ENCODE measurements at places on chromosomes 7 and 10.

DNA sequence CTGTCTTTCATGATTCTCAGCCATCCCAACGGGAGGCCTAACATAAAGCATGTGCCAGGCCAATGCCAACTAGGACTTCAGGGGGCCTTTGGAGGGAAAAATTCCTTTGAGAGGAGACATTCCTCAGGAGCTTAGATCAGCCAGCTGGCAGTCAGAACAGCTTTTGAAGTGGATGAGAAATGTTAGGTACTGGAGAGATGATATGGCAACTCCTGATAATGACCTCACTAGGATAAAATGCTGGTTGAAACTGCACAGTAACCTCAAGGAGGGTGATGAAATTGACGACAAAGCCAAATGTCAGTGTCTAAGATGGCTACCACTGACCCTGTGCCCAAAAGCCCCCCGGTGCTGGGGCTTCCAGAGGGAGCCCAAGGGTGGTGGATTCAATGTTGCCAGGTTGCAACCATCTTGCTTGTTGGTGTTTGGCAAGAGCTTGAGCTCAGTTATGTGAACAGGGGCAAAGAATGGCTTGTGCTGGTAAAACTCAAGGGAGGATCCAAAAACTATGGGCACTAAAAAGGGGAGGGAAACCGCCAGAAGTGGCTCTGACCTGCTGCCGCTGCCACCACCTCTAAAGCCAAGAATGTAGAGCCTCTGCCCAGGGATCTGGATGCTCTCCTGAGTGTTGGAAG, 121.2 kb downstream of the UBE2H start:
- no peak for DNase-seq

GRCh38 chr10:108808228-108808627, 1115.1 kb downstream of the XPNPEP1 start:
- DNase-seq: no peak

GRCh38 chr7:114930829-114931655, 9.1 kb downstream of the MDFIC start:
- no peak for DNase-seq

DNA sequence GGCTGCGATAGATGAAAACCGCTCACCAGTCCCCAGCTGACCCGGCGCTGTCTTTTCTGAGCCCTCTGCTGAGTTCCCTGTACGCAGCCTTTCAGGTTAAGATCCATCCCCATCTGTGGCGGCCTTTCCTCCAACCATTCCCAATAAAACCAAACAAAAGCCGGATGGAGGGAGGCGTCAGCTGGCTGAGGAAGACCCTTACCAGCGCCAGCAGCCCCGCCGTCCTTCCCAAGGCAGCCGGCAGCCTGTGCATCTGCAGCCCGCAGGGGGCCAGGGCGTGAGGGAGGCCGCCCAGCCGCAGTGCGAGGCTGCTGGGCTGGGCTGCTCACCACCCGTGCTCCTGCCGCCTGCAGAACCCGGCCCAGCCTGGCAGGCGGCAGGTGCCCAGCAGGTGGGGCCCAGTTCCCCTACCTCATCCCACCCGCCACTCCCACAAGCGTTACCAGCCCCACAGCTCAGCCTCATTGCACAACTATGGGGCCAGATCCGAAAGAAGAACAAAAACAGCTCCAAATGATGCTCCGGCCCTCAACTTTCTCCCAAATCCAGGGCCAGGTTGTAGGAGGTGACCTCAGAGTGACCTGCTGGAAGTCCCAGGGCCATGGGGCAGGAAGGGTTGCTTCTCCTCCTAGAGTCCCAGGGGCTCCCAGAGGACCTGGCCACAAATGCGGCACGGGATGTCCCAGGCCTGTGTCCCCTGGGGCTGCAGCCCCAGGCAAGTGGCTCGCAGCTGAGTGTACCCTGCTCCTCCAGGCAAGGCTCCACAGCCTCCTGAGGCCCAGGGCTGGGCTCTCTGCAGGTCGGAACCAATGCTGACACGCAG, 23.8 kb downstream of the PAPOLB start:
- DNase-seq: no peak

- no peak for DNase-seq
These were observed 152.5 kb downstream of the GPR158 start for GRCh38 chr10:25327273-25327672.

GRCh38 chr7:1175967-1176851, 16.2 kb upstream of the ZFAND2A start:
- DNase-seq: peak; percentile 62

- DNase-seq: no peak
These were observed 18.6 kb downstream of the DRGX start for GRCh38 chr10:49377256-49377655.

DNA sequence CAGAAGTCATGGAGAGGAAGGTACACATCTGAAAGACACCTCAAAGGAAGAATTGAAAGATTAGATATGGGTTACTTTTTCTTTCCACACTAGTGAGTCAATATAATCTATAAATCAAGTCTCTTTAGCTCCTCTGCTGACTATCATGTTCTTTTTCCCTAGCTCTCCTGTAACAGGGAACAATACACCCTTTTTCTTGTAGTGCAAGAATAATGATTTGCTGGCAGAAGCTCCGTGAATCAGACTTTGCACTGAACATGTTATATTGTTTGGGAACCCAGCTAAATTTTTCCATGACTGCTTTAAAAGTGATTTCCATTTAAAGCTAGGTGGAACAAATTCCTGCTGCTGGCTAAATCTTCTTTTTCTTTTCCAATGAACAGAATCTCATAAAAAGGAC, 756.6 kb upstream of the C7orf33 start:
- DNase-seq: no peak

DNA sequence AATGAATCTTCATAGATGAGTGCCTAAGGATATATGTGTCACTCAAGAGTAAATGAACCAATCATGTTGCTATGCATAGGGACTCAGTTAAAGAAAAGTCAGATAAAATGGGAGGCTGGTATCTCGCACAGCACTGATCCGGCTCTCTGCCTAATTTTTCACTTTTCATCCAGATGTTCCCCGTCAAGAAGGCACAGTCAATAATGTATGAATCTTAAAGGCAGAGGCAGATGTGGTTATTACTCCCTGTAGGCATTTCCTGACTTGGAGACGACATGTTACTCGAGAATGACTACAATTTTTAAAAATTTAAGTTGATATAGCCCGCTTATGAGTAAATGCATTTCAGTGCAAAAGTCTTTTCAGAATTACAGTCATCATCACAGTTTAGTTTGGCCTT, 113.6 kb downstream of the TBXAS1 start:
- DNase-seq: no peak

DNA sequence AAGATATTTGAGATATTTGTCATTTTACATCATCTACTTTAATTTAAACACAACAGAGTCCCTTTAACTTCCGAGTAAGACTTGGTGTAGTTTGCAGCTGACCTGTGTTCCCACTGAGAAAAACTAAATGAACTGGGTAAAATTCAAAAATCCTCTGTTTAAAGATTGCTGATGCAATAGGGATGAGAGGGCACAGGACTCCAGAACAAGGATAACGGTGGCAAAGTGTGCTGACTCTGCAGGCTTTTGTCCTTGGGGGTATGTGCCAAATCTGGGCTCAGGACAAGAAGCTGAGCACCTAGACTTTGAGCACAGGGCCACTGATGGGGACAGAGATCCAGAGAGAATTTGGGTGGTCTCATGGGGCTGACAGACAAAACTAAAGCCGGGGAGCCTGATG, 156.8 kb downstream of the CCDC71L start:
- DNase-seq: no peak

GRCh38 chr10:11882646-11883375, 59.7 kb downstream of the PROSER2 start:
- no peak for DNase-seq

- no peak for DNase-seq
These were observed 136.5 kb downstream of the NEUROD6 start for GRCh38 chr7:31204071-31204470.

DNA sequence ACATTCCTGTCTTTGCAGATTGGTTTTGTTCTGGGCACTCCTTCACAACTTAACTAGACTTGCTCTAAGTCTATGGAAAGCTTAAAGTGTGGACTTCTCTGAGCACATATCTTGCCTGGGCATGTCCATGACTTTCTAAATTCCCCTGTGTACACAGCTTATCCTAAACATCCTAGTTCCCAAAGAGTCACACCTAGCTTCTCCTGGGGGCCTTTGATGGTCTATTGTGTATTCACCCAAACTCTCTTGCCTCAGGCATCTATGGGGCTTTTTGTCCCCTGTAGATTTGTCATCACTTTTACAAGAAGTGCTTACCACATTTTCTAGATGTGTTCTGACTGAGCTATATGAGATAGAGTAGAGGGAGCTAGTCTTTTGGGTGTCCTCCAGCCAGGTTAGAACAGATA, 12.2 kb upstream of the ZNF488 start:
- DNase-seq: no peak

- no peak for DNase-seq
These were observed 5.4 kb downstream of the EMX2 start for GRCh38 chr10:117547716-117548668.

- no peak for DNase-seq
These were observed 306.2 kb downstream of the PTPRN2 start for GRCh38 chr7:158281441-158281840.

DNA sequence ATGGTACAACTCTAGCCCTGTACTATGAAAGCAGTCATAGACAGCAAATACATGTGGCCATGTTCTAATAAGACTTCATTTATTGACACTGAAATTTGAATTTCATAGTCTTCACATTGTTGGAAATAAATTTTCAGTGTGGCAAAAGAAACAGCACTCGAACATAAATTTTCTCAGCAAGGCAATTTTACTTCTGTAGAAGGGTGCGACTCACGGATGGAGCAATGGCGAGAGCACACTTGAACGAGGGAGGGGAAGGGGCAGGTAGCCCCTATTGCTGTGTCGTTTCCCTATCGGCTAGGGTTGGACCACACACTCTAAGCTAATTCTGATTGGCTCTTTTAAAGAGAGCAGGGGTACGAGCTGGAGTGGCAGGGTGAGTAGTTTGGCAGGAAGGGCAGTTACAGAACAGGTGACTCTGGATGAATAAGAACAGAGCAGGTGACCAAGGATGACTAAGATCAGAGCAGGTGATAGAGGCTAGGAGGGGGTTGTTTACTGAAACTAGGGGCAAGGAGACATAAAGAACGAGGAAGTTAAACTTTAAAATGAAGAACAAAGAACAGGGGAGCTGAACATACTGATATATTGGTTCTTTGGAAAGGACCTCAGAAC, 52.0 kb downstream of the LRRC4 start:
- DNase-seq: no peak

- DNase-seq: no peak
These were observed 878 bp downstream of the GLRX3 start for GRCh38 chr10:130137090-130137448.

DNA sequence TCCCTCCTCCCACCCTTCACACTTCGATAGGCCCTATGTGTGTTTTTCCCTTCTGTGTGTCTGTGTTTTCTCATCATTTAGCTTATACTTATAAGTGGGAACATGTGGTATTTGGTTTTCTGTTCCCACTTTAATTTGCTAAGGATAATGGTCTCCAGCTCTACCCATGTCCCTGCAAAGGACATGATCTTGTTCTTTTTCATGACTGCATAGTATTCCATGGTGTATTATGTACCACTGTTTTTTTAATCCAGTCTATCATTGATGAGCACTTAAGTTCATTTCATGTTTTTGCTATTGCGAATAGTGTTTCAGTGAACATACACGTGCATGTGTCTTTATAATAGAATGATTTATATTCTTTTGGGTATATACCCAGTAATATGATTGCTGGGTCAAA, 46.3 kb upstream of the GNAT3 start:
- no peak for DNase-seq

- DNase-seq: no peak
These were observed 4.4 kb upstream of the LZTS2 start for GRCh38 chr10:100995181-100995580.

DNA sequence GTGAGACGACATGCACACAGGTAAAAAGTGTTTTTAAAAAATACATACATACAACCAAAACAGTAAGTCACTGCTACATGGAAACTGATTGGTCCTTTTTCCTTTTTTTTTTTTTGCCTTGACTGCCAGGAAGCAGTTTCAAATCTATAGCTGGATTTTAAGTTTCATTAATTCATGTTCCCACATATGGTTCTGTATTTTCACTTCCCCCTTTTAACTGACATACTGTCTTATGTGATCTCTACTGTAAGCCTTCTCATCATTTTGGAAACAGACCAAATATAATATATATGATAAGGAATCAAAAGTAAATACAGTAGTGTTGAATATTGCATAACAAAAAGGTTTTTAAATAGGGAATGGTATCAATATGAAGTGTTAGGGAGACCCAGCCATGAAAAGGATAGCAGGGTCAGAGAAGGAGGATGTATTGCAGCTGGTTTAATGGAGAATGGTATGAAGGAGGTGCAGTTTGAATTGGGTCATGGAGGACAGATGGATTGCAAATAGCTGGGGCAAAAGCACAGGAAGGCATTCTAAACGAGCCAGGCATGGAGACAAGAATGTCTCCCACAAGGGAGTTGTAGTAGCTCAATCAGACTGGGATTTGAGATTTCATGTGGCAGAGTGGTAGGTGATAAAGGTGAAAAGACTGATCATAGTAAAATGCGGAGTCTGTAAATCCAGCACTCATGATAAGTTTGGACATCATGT, 5.4 kb downstream of the CAV1 start:
- no peak for DNase-seq

DNA sequence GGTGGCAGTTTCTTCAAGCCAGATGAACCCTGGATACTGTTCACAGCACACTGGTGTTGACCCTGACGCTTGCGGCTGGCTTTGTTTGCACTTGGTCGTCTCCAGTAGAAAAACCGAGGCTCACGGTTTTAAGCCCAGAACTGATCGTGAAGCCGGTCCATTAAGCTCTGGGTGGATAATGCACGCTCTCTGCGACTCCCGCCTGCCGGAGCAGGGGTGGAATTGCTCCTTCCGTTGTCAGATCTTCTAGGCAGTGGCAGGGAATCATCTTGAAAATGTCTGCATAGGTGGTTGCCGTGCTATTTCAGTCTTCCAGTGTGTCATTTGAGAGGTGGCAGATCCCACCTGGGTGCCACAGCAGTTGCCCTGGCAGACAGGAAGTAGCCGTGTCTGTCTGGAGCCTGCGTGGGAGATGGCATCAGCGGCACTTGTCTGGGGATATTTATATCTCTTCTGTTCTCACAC, 35.9 kb upstream of the AP5Z1 start:
- peak; percentile 61 for DNase-seq

DNA sequence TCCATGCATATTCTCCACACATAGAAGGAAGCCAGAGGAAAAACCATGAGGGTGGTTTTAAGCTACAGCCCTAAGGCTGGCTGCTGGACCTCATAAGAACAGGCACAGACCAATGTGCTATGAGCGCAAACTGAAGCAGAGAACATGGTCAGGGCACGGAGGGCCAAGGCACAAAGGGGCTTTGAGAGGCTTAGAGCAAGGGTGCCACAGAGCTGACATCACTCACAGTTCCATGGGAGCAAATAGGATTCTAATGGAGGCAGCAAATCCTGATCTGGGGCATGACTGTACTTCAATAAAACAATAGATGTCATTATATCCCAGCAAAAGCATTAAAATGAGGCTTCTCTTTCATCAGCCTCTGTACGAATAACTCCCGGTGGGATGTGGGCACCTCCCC, 162.4 kb downstream of the COBL start:
- no peak for DNase-seq

GRCh38 chr10:60572511-60573194, 183.0 kb upstream of the ANK3 start:
- DNase-seq: no peak

GRCh38 chr10:115953281-115953680, 319.7 kb downstream of the GFRA1 start:
- DNase-seq: no peak

GRCh38 chr10:71685554-71686232, 33.9 kb downstream of the C10orf105 start:
- no peak for DNase-seq

All from CD4-positive, alpha-beta T cell treated with Interferon gamma for 1 hour (primary cell).